ENCODE measurements at places on chromosomes 2 and 18.

- DNase-seq: no peak
Observed at GRCh38 chr2:170530284-170530745, 184.8 kb upstream of the SP5 start.

GRCh38 chr2:20472569-20472968 is 25.7 kb downstream of the RHOB start:
- DNase-seq: no peak

DNA sequence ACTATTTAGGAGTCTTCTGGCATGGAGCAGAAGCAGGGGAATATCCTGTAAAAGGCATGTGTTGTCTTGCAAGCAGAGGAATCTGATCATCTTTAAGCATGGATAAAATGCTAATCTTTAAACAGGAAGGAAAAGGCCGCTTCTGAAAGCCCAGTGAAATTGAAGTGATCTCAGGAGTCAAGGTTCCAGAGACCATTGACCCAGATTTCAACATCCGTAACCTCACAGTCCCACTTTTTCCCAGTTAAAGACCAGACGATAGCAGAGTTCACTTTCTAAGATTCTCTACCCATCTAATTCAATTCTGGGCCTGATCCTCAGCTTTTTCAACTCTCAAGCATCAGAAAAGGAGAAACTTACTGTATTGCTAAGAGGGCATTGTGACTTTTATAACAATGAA is 332.2 kb upstream of the LRP1B start:
- DNase-seq: no peak

GRCh38 chr2:240459401-240460252 is 24.2 kb downstream of the GPC1 start:
- DNase-seq: no peak

- DNase-seq: no peak
Observed at GRCh38 chr2:181063696-181064095, 83.3 kb downstream of the UBE2E3 start.

- DNase-seq: no peak
Observed at GRCh38 chr2:100731535-100731981, 88.4 kb upstream of the NPAS2 start.

GRCh38 chr2:240791821-240792628 is 28.0 kb downstream of the KIF1A start:
- no peak for DNase-seq

DNA sequence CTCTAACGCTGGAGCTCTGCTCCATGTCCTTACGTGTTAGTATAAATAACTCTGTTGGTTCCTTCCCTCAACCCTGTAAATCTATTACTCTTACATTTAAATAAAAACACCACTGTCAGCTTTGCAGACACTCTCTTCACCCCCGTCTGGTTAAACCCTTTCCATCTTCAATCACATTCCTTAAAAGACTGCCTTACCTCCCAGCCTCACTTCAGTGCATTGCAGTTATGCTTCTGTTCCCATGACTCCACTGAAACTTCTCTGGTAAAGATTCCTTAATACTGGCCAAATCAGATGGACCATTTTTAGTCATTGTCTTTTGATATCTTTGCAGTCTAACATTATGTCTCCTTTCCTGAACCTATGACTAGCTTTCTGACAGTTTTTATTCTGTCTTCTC is 61.7 kb downstream of the EML4 start:
- DNase-seq: no peak

DNA sequence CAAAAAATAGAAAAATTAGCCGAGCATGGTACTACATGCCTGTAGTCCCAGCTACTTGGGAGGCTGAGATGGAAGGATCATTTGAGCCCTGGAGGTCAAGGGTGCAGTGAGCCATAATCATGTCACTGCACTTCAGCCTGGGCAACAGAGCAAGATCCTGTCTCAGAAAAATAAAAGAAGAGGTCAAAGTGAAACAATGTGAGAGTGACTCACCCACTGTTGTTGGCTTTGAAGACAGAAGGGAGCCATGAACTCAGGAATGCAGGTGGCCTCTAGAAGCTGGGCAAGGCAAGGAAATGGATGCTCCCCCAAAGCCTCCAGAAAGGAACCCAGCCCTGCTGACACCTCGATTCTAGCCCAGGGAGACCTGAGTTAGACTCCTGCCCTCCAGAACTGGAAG is 3.7 kb upstream of the TMEM214 start:
- DNase-seq: no peak

DNA sequence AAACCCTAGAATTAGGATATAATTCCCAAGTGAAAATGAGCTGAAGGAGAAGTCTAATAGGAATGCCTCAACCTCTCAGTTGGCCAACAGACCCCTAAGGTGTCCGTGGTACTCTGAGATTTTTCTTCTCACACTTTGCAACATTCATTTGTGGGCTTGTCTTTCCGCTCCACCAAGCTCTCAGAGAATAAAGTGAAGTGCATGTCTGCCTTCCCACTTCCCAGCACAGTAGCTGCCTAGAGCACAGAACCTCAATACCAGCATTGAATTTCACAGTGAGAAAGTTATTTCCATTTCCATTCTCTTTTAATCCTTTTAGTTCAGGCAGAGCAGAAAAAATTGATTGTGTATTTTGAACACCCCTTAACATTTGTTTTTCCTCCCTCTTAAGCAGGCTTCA is 451.8 kb downstream of the TGIF1 start:
- DNase-seq: no peak

DNA sequence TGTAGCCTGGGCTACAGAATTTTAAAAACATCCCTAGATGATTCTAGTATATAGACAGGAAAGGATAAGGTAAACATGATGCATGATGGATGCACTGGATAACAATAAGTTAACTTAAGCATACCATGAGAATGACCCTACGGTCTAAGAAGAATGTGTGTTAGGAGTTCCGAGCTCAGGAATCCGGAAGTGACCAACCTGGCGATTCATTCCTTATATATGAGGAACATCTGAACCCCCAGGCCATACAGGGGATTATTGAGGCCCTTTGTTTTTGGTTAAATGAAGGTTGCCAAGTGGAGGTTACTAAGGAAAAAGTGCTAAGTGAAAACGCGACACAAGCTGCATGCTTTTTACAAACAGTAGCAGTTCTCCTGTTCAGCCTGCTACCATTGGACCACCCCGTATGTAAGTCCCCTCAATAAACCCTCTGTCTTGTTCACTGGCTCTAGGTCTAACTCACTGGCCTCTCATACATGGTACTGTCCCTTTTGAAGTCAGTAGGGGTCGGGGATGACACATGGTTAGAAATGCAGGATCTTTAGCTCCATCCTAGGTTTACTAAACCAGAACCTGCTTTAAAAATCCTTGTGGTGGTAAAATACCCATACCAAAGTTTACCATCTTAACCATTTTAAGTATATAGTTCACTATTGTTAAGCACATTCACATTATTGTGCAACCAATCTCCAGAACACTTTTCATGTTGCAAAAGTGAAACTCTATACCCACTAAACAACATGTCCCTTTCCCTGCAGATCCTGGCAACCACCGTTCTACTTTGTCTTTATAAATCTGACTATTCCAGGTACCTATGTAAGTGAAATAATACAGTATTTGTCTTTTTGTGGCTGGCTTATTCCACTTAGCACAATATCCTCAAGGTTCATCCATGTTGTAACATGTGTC is 111.0 kb upstream of the MAP4K3 start:
- no peak for DNase-seq

DNA sequence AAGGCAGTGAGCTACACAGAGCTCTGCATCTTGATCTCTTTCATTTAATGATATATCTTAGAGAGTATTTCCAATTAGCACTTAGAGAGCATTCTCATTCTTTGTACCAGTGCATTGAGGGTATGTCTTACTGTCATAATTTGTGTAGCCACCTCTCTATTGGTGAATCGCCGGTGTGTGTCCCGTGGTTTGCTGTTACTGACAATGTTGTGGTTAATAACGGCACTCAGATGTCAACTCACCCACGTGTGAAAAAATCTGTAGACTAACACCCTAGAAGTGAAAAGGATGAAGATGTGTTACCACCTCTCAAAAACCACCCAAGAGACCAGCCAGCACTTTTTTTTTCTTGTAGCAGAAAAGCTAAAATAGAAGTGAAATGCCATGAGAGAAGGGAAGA is 37.1 kb downstream of the TEX51 start:
- no peak for DNase-seq

- DNase-seq: no peak
Observed at GRCh38 chr2:11071939-11072338, 83.3 kb upstream of the SLC66A3 start.

DNA sequence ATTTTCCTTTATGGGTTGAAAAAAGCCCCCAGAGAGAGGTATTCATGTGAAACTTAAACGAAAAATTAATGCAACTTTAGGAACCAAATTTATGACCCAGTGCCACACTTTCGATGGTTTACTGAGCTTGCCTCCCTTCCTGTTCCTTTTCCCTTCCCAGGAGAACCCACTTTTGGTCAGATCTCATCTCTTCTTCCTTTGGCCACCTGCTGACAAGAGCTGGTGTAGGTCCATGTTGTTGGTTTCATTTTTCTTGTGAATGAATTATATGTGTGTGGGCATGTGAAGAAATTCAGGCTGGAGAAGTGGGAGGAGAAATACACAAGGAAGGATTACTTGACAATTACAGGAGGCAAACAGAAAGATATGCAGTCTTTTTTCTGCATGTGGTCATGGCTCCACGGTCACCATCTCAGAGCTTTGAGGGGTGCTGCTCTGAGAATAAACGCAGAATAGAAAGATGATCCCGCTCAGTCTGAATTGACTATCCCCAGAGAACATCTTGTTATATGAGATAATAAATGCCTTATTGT is 111.3 kb upstream of the TCF4 start:
- DNase-seq: no peak

DNA sequence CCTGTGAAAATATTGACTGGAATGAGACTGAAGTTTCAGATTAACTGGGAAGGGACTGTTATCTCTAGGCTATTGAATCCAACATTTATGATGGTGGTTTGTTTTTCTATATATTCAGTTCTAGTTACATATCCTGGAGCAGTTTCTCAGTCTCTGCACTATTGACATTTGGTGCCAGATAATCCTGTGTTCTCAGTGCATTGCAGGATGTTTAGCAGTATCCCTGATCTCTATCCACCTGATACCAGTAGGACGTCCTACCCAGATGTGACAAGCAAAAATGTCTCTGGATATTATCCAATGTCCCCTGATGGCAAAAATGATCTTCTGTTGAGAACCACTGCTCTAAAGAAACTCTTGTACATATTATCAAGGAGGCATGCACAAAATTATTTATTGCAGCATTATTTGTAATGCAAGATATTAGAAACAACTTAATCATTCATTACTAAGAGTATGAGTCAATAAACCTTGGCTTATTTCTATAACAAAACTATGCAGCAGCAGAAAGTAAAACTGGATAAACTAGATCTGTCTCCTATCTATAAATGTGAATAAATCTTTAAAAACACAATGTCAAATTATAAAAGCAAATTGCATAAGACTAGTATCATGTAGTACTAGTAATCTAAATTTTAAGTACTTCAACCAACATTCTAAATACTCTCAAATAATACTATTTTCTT is 369.3 kb upstream of the RND3 start:
- no peak for DNase-seq

- DNase-seq: no peak
Observed at GRCh38 chr2:110777531-110778311, 45.3 kb downstream of the ACOXL start.

GRCh38 chr2:226136739-226137138 is 662.9 kb downstream of the IRS1 start:
- DNase-seq: no peak

GRCh38 chr2:38935568-38936172 is 46.0 kb downstream of the ARHGEF33 start:
- DNase-seq: no peak

Measured in stimulated activated CD8-positive, alpha-beta memory T cell treated with anti-CD3 and anti-CD28 coated beads, Interleukin-4, amount 100 ng/mL, for 1 hour (primary cell).